ENCODE measurements at places on chromosomes 3 and 15.

DNA sequence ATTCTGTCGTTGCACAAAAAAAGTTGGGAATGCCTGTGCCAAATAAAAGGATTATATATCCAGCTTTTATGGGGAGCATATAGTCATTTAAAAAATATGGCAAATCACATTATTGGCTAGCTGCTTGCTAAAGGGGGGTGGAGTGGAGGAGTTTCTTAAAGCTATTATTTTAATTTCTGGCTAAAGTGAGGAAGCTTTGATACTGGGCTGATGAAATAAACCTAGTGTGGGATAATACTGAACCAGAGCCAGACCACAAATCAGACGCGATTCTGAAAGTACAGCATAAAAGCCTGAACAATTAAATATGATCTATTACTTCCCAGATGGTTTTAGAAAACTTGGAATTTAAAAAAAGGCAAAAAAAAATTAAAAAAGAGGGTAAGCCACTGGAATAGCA lies 14.4 kb downstream of the POLR2M start:
- no peak for DNase-seq

- no peak for DNase-seq
These were observed 12.0 kb downstream of the BSN start for GRCh38 chr3:49566312-49566711.

DNA sequence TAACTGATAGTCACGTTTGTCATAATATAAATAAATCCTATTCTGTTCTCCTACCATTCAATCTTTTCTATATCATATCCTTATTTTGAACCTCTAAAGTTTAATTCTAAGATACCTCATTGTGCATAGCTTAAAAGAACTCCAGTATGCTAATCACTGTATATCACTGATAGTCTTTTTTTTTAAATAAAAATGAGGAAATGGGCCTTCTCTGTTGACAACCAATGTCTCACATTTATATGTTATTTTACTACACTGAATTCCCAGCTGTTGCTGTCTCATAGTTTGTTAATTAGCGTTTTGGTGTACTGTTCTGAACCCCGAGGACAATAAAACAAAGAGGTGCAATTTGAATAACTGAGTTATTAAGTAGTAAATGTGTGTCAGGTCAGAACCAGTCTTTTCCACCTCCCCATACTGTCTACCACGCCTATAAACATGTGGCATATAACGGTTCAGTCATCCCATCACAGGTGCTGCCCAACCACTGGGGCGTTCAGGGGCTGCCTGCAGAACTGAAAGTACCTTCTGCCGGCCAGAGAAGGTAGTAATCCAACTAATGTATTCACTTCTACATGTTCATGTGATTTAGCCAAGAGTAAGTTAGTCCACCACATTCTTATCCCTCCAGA lies 14.9 kb downstream of the CBLB start:
- no peak for DNase-seq

- no peak for DNase-seq
These were observed 605.7 kb upstream of the CFAP20DC start for GRCh38 chr3:59655418-59656015.

- DNase-seq: no peak
These were observed 5.1 kb downstream of the SLC41A3 start for GRCh38 chr3:126078866-126079265.

- DNase-seq: no peak
These were observed 288.6 kb downstream of the FOXP1 start for GRCh38 chr3:71294919-71295318.

DNA sequence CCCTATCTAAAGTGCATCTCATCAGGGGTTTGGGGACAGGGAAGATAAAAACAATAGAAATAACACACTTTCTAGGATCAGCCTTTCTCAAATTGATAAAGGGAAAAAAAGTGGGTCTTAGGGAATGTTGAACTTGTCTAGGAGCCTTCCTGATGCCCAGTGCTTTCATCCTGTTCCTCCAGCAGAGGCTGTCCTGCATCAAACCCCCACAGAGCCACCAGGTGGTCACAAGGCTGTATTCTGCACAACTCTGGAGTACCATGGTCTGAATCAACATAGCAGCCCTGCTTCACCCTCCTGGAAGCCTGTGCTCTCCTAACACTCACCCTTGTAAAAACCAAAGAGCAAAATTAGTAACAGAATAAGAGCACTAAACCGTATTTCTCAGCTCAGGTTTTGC lies 118.5 kb upstream of the SLC25A36 start:
- no peak for DNase-seq

GRCh38 chr15:71060983-71061382 lies 54.3 kb upstream of the THSD4 start:
- DNase-seq: no peak
